A549 treated with dexamethasone at 1 μM for 4 hours (cell line): ENCODE measurements at places on chromosomes 4 and X. TPM values are rescaled to one million over a fixed set of nuclear protein-coding genes. Genes with fewer than 3 reads are reported as not detected.

Gene PPP1R3F
- total RNA-seq: 1.3 to 3.2 TPM (median 2.9 TPM) in 5 replicates

Gene ADGRG4
- not detected in 5 replicates for total RNA-seq

Gene ACSL4
- total RNA-seq: 16.9 to 28.4 TPM (median 23.9 TPM) in 5 replicates

Gene PNMA6A
- 4.0 to 4.8 TPM (median 4.7 TPM) in 5 replicates for total RNA-seq

Gene TBC1D8B
- total RNA-seq: 0.99 to 1.8 TPM (median 1.5 TPM) in 5 replicates

Gene PNCK
- total RNA-seq: 0.07 to 0.41 TPM (median 0.18 TPM) in 5 replicates

Gene F9
- not detected in 5 replicates for total RNA-seq

Gene RNF212
- 0.81 to 2.9 TPM (median 2.4 TPM) in 5 replicates for total RNA-seq

Gene WAS
- 0.30 to 0.42 TPM (median 0.36 TPM) in 4 of 5 replicates, not detected in the other for total RNA-seq

Gene PPP2R2C
- total RNA-seq: 26.5 to 43.3 TPM (median 41.1 TPM) in 5 replicates

Gene COL4A5
- total RNA-seq: 10.0 to 12.6 TPM (median 11.2 TPM) in 5 replicates

Gene DDX53
- not detected in 5 replicates for total RNA-seq

Gene SSX4B
- not detected in 5 replicates for total RNA-seq

Gene APOO
- total RNA-seq: 28.3 to 30.9 TPM (median 29.3 TPM) in 5 replicates

Gene ZNF330
- 25.4 to 28.0 TPM (median 26.4 TPM) in 5 replicates for total RNA-seq

Gene EIF4E
- total RNA-seq: 74.3 to 132 TPM (median 87.1 TPM) in 5 replicates

Gene RAP1GDS1
- 20.1 to 25.4 TPM (median 22.4 TPM) in 5 replicates for total RNA-seq

Gene NAA10
- 200 to 245 TPM (median 214 TPM) in 5 replicates for total RNA-seq

Gene WDFY3
- 6.4 to 13.7 TPM (median 10.4 TPM) in 5 replicates for total RNA-seq

Gene GPR101
- not detected in 5 replicates for total RNA-seq

Gene WDR19
- total RNA-seq: 6.7 to 10.5 TPM (median 7.5 TPM) in 5 replicates

Gene WNK3
- total RNA-seq: 0.04 to 0.22 TPM (median 0.06 TPM) in 5 replicates

Gene SYTL4
- total RNA-seq: 2.3 to 4.1 TPM (median 3.2 TPM) in 5 replicates

Gene LUZP4
- total RNA-seq: not detected in 5 replicates

Gene MAGEB1
- not detected in 5 replicates for total RNA-seq

Gene MAPK10
- total RNA-seq: 0.27 to 0.75 TPM (median 0.47 TPM) in 5 replicates

Gene GPC3
- total RNA-seq: 0.16 TPM in 1 of 5 replicates, not detected in the others

Gene SAGE1
- 0.02 to 0.14 TPM (median 0.05 TPM) in 4 of 5 replicates, not detected in the other for total RNA-seq

Gene PLP1
- total RNA-seq: 0.07 TPM in 1 of 5 replicates, not detected in the others

Gene GLRA2
- total RNA-seq: not detected in 5 replicates

Gene CFAP299
- total RNA-seq: not detected in 5 replicates

Gene TMSB15C
- total RNA-seq: 0.04 to 0.22 TPM (median 0.13 TPM) in 5 replicates

Gene TLR10
- total RNA-seq: 0.02 to 0.08 TPM (median 0.03 TPM) in 4 of 5 replicates, not detected in the other

Gene SPANXC
- 0.34 to 0.77 TPM (median 0.51 TPM) in 3 of 5 replicates, not detected in the others for total RNA-seq
